ENCODE measurements at places on chromosomes 11 and 22.

GRCh38 chr11:119637481-119637880 lies 91.5 kb downstream of the NECTIN1 start:
- no peak for DNase-seq

GRCh38 chr11:110526323-110526722 lies 96.6 kb downstream of the FDX1 start:
- DNase-seq, result no peak

DNA sequence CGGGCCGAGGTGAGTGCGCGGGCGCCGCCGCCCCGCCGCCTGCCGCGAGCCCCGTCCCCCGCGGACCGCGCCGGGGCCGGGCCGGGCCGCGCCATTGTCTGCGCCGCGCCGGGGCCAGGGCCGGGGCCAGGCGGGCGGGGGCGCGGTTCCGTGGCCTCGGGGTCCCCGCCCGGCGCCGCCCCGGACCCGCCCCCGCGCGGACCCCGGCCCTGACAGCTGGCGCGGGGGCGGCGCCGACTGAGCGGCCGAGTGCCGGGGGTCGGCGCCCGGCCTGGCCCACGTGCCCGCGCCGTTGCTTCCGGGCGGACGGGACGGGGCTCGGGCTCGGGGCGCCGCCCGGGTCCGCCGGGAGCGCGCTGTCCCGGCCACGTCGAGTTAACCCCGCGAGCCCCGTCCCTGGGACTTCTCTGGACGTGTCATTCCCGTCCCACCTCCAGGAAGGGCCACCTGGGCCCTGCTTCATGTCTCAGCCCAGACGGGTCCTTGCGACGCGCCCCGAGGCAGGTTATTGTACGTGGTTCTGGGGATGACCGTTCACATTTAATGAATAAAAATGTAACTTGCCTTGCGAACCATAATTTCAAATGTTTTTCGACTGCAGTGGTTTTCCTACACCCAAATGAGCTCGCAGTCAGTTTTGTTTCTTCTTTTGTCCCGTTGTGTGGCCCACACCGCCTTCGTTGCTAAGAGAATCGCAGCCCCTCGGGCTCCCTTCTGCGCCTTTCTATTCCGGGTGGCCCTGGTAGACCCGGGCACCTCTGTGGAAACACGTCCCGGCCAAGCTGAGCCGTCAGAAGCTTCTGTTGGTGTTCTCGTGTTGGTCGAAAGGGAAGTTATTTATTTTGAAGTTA lies 562 bp downstream of the ZBED4 start:
- no peak for DNase-seq

DNA sequence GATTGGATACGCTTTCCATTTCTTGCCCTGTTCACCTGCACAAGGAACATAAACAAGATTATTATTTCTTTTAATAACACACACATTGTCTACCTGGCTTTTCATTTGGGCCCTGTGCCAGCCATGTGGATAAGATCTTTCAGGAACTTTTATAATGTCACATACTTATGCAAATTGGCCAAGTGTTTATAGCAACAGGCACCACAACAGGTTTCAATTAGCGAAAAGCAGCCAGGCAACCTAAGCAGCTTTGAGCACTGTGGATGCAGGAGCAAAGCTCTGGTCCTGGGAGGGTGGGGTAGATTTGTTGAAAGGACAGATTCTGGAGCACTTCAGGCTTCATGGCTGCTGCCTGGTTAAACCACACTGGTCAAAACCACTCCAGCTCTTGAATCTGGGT lies 217.4 kb downstream of the BARX2 start:
- DNase-seq, result no peak

DNA sequence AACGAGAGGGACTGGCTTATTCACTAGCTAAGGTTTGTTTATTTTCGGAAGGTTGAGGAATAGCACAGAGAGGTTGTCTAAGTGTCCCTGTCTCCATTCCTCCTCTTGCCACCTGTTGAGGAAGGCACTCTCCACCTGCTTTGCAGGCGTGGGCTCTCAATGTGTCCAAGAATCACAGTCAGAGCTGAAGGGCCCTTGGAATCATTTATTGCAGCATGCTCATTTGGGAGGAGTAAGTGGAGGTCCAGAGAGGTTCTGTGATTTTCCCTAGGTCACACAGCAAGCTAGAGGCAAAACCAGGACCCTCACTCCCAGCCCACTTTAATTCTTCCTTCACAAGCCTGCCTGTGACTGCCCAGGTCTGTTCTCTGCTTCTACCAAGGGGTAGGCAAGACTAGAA lies 21.3 kb downstream of the ZBTB16 start:
- no peak for DNase-seq

GRCh38 chr22:50630376-50630775 lies 2.4 kb upstream of the ARSA start:
- DNase-seq, result no peak

GRCh38 chr22:22022255-22022840 lies 39.8 kb upstream of the TOP3B start:
- DNase-seq, result no peak

DNA sequence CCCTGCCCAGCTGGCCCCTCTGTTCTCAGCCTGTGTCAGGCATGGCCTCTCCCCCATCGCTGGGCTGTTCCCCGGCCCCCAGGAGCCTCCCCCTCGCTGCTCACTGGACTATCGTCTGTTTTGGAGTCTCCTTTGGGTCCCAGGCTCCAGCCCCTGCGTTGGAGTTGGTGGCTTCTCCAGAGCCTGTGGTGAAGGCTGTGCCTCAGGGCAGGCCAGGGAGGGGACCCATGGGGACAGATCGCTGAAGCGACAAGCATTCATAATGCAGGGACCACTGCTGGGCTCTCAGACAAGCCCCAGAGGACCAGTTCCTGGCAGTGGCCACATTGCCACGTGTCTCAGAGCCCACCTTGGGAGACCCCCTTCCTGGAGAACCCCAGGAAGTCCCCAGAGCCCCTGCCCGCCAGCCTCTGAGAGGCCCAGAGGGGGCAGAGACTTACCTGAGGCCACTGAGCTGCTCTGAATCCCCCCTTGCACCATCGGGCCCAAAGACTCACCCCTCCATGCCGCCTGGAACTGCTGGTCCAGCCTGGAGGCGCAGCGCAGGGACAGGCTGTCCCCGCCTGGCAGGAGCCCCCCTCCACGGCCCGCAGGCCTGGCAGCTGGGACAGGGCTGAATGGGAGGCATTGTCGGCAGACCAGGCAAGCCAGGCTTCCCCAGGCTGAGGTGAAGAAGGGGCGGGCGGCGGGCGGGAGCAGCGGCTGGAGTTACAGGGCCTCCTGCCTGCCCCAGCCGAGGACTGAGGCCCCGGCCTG lies at the start of gene CHADL:
TSS of gene CHADL (minus strand) at position 555 of the 756 bp plus-strand sequence. CDS start at position 505, 50 bp downstream.
- no peak for DNase-seq

GRCh38 chr22:17787716-17788330 lies 13.6 kb upstream of the BID start:
- DNase-seq, result no peak

DNA sequence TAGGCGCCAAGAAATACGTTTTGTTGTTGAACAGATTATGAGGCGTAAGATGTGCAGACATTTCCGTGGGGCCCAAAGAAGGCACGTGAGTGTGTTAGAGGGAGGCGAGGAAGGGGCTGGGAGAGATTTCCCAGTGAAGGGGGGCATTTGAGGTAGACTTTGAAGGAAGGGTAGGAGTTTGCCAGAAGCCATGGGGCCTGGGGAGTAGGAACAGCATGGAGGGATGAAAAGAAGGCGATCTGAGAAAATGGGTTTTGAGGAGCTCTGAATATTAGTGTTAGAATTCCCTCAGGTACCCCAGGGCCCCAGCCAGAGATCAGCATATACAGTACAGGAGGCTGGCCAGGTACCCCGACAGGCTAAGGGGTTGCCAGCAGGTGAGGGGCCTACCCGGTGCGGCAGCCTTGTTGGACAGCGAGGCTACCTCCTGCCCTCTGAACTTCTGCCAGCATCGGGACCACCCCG lies 414 bp upstream of the MIEF1 start:
- no peak for DNase-seq

All from stimulated activated CD4-positive, alpha-beta T cell treated with anti-CD3 and anti-CD28 coated beads, Interleukin-4, amount 100 ng/mL, for 1 hour (primary cell).